NCI-H1436 (cell line): ENCODE measurements at places on chromosomes 2 and 18.

- DNase-seq = no peak
Measured at GRCh38 chr2:70728128-70728527, 39.9 kb downstream of the ADD2 start.

- DNase-seq = no peak
Measured at GRCh38 chr2:8239531-8240088, 442.2 kb upstream of the ID2 start.

- no peak for DNase-seq
Measured at GRCh38 chr2:237639836-237640220, 12.4 kb downstream of the LRRFIP1 start.

- DNase-seq = no peak
Measured at GRCh38 chr2:226943862-226944620, 108.2 kb downstream of the RHBDD1 start.

- DNase-seq = no peak
Measured at GRCh38 chr2:21277068-21278056, 153.6 kb downstream of the TDRD15 start.

DNA sequence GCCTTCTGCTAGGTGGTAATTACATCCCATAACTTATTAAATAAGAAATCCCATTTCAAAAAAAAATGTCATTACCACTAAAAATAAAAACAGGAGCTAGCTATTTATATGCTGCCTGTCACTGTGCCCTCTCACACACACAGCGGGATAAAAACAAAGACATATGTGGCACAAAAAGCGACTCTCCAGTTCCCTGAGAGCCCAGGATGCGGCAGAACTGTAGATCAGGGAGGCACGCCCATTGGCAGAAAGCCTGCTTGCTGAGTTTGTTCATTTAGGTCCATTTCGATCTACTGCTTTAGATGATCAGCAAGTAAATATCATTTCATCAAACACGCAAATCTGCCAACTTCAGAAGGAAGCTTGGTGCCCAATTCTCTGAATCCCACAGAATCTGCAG, 124.4 kb downstream of the TMEM163 start:
- DNase-seq = no peak
